Occipital lobe (tissue), 3 donors: ENCODE measurements at places on chromosomes 3 and 15. TPM values are rescaled to one million over a fixed set of nuclear protein-coding genes. Genes with fewer than 3 reads are reported as not detected.

Gene PODXL2
- 160 TPM for total RNA-seq

Gene PYGO1
- 44.0 TPM for total RNA-seq

Gene GOLGA8G
- not detected for total RNA-seq

Gene AGTR1
- total RNA-seq = 2.0 TPM

Gene CCDC13
- 3.6 TPM for total RNA-seq

Gene CDC25A
- 3.7 TPM for total RNA-seq

Gene GOLGA6B
- total RNA-seq = not detected

Gene SKOR1
- 0.16 TPM for total RNA-seq

Gene ADPRH
- 1.2 TPM for total RNA-seq

Gene TMCO5A
- not detected for total RNA-seq

Gene CHDH
- total RNA-seq = 1.4 TPM

Gene TRIM42
- total RNA-seq = not detected

Gene LSG1
- 42.4 TPM for total RNA-seq

Gene TP53BP1
- 142 TPM for total RNA-seq

Gene SCAANT1
- total RNA-seq = not detected

Gene TMIE
- total RNA-seq = 2.5 TPM

Gene CALML4
- total RNA-seq = 2.2 TPM

Gene ATP2B2
- total RNA-seq = 79.5 TPM

Gene HRH1
- 1.7 TPM for total RNA-seq

Gene CPNE9
- 0.31 TPM for total RNA-seq

Gene ADCY5
- total RNA-seq = 30.7 TPM

Gene CADPS
- total RNA-seq = 206 TPM

Gene SSUH2
- total RNA-seq = 0.78 TPM

Gene ZNF660
- 14.3 TPM for total RNA-seq

Gene CD96
- not detected for total RNA-seq

Gene PLSCR2
- not detected for total RNA-seq

Gene KCNAB1
- 15.3 TPM for total RNA-seq

Gene PEX11A
- total RNA-seq = 14.5 TPM

Gene CCRL2
- total RNA-seq = 1.1 TPM

Gene SLC9A9
- total RNA-seq = 7.3 TPM

Gene CIDEC
- total RNA-seq = not detected

Gene ROPN1
- total RNA-seq = 0.16 TPM

Gene RASGRP1
- 20.4 TPM for total RNA-seq

Gene GP9
- not detected for total RNA-seq

Gene ITIH1
- total RNA-seq = 0.94 TPM

Gene MKRN3
- total RNA-seq = 25.7 TPM

Gene DNAJC13
- 80.2 TPM for total RNA-seq

Gene IL16
- total RNA-seq = 0.62 TPM

Gene HGD
- total RNA-seq = 1.1 TPM

Gene BTLA
- 0.16 TPM for total RNA-seq
